ENCODE measurements at places on chromosomes 3 and 15. TPM values are rescaled to one million over a fixed set of nuclear protein-coding genes. Genes with fewer than 3 reads are reported as not detected.
A peak's percentile ranks its signal among the peaks of the same experiment; 100 is the strongest.

Gene HTD2
- 6.8 TPM for total RNA-seq

DNA sequence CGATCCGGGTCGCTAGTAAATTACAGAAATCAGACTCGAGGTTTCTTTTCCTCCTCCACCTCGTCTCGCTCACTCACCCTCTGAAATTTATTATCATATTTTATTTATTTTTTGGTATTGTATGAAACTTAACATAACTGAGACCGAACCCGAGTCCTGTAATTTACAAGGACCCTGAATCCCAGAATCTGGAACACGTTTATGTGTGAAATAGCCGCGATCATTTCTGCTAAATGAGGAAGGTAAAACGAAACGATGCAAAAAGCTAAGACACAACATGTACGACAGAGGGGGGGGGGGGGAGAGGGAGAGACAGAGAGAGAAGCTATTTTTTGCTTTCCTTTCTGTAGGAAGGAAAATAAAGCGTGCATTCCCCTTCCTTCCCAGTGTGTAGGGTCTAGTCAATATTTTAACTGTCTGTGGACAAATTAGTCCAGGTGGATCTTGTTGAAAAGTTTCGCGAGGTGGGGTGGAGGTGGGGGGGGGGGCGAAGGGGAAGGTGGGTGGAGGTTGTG, 1.6 kb downstream of the BBX start:
- peaks cover 15% of the 10 kb centered on the region for H3K36me3 ChIP-seq
- no peak overlapping the region for H3K27ac ChIP-seq
- H3K27me3 ChIP-seq = no peaks in the 10 kb centered on the region
- peak overlapping the region; percentile 72 for H3K4me3 ChIP-seq

DNA sequence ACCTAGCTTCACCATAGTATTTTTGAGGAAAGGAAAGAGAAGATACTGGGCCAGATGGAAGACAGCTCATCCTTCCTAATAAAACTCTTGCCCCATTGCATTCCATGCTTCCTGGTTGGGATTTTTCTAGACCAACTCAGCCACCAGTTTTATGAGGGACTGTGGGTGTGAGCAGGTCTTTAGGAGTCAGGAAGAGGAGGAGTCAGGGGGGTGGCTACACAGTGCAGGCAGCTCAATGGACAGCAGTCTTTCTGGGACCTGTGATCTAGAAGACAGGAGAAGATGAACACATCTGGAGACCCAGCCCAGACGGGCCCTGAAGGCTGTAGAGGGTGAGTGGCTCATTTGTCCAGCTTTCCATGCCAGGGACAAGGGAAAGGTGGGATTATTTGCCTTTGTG, at the start of gene NOX5:
TSS of gene NOX5 (plus strand) at position 242 of the 400 bp plus-strand sequence. CDS start at position 283, 41 bp downstream.
- no peak within 1 kb of the TSS for H3K27ac ChIP-seq
- 0 out of 2 replicates have a peak, but pooled peaks cover 4% of the 10 kb centered on the region for H3K27me3 ChIP-seq
- no peak for DNase-seq
- H3K4me1 ChIP-seq = no peaks in the 10 kb centered on the region

- no peak overlapping the region for H3K27ac ChIP-seq
- no peaks in the 10 kb centered on the region for H3K36me3 ChIP-seq
- H3K4me3 ChIP-seq = no peak overlapping the region
- no peak for DNase-seq
- no peaks in the 10 kb centered on the region for H3K4me1 ChIP-seq
Observed at GRCh38 chr15:88049506-88049905, 207.0 kb downstream of the NTRK3 start.

GRCh38 chr3:186414735-186415419, 52.8 kb upstream of the DGKG start:
- H3K36me3 ChIP-seq = no peaks in the 10 kb centered on the region
- H3K27me3 ChIP-seq = peaks cover 9% of the 10 kb centered on the region
- no peak overlapping the region for H3K27ac ChIP-seq
- peaks cover 8% of the 10 kb centered on the region for H3K4me1 ChIP-seq
- DNase-seq = peak; percentile 3

DNA sequence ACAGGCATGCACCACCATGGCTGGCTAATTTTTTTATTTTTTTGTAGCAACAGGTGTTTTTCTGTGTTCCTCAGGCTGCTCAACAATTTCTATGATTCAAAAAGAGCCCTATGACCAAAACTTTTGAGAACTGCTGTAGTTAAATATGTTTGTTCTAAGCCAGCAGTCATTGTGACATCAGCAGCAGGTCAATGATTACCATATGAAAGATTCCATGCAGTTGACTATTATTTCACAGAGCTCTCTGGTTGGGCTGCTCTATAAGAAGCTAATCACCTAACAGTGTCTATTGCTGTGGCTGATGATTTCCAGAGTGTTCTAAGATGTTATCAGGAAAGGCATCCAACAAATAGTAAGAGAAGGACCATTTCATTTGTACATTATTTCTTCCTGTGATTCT, at the start of gene CCDC54:
TSS of gene CCDC54 (plus strand) at position 289 of the 400 bp plus-strand sequence. CDS start 149 bp downstream, outside the sequence.
- DNase-seq = no peak
- H3K27ac ChIP-seq = no peak within 1 kb of the TSS
- no peaks in the 10 kb centered on the region for H3K27me3 ChIP-seq

DNA sequence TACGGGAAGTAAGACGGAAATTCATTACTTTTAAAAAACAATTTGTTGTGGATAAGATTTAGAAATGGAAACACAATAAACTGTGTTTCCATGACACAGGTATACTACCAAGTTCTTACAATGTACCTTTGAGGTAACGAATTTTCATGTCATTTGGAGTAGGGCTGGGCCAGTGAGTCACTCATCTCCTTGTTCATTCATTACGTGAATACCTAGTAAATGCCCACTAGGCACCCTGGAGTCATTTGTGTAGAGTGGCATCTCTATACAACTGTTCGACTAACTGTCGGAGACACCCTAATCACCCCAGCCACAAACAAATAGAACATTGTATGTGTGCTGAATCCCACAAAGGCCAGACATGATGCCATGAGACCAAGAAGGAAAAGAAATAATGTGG, 94.8 kb downstream of the IGF1R start:
- DNase-seq = no peak
- peaks cover 19% of the 10 kb centered on the region for H3K4me1 ChIP-seq
- H3K27me3 ChIP-seq = no peaks in the 10 kb centered on the region
- H3K36me3 ChIP-seq = no peaks in the 10 kb centered on the region

DNA sequence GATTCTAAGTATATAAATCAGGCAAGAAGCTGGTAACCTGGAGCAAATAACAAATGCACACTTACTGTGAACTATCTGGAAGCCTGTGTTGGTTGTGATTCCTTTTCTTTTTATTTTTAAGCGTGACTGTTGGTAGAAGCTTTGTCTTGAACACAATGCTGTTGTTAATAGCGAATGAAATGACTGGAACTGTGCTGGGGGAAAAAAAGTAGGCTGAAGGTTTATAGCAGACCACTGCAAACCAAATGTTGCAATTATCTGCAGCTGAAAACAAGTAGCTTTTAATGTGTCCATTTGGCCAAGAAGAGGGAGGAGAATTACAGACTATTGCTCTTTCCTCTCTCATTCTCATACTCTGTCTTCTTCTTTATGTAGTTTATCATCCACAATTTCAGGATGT, 184.5 kb upstream of the DNAJC19 start:
- no peak for DNase-seq
- no peak overlapping the region for H3K4me3 ChIP-seq
- no peaks in the 10 kb centered on the region for H3K27me3 ChIP-seq
- H3K36me3 ChIP-seq = no peaks in the 10 kb centered on the region
- no peaks in the 10 kb centered on the region for H3K4me1 ChIP-seq

GRCh38 chr3:126372413-126373145, 15.4 kb upstream of the KLF15 start:
- no peak for DNase-seq
- H3K4me1 ChIP-seq = no peaks in the 10 kb centered on the region
- H3K27me3 ChIP-seq = no peaks in the 10 kb centered on the region
- no peak overlapping the region for H3K27ac ChIP-seq

GRCh38 chr3:48294611-48295263, 38.7 kb downstream of the SPINK8 start:
- no peak for DNase-seq
- peaks cover 63% of the 10 kb centered on the region for H3K36me3 ChIP-seq
- H3K4me1 ChIP-seq = no peaks in the 10 kb centered on the region
- no peak overlapping the region for H3K4me3 ChIP-seq

Gene SPINK8
- not detected for total RNA-seq

GRCh38 chr15:65957451-65957850, 88.2 kb downstream of the RAB11A start:
- H3K27ac ChIP-seq = no peak overlapping the region
- 0 out of 2 replicates have a peak, but pooled peaks cover 5% of the 10 kb centered on the region for H3K4me1 ChIP-seq
- DNase-seq = no peak

DNA sequence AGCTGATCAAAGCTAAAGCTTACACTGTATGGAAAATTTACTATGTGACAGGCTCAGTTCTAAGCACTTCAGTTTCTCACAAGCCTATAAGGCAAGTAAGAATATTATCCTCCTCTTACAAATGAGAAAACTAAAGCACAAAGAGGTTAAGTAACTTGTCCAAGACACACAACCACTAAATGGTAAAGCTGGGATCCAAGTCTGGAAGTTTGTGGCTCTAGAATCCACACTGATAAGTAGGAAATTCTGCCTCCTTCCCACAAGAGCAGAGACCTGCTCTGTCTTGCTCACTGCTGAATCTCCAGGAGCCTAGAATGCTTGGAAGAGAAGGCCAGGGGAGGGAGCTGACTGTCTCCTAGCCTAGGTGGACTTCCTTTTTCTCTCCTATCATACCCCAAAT, 60.6 kb downstream of the MAGI1 start:
- no peak for DNase-seq
- no peaks in the 10 kb centered on the region for H3K27me3 ChIP-seq
- no peaks in the 10 kb centered on the region for H3K36me3 ChIP-seq

- no peaks in the 10 kb centered on the region for H3K36me3 ChIP-seq
- peaks cover under 1% of the 10 kb centered on the region for H3K4me1 ChIP-seq
- H3K4me3 ChIP-seq = no peak overlapping the region
- H3K27ac ChIP-seq = no peak overlapping the region
- no peaks in the 10 kb centered on the region for H3K27me3 ChIP-seq
Observed at GRCh38 chr3:124818398-124819091, 68.6 kb downstream of the ITGB5 start.

- H3K36me3 ChIP-seq = no peaks in the 10 kb centered on the region
- no peaks in the 10 kb centered on the region for H3K27me3 ChIP-seq
- no peak overlapping the region for H3K4me3 ChIP-seq
- DNase-seq = no peak
Observed at GRCh38 chr3:15887261-15887660, 89.5 kb upstream of the ANKRD28 start.

GRCh38 chr15:59138243-59138642, 33.3 kb downstream of the CCNB2 start:
- DNase-seq = peak; percentile 70
- peaks cover 90% of the 10 kb centered on the region for H3K36me3 ChIP-seq
- H3K27me3 ChIP-seq = no peaks in the 10 kb centered on the region
- H3K4me1 ChIP-seq = no peaks in the 10 kb centered on the region
- no peak overlapping the region for H3K4me3 ChIP-seq
- no peak overlapping the region for H3K27ac ChIP-seq

Gene TRH
- total RNA-seq = not detected

- H3K27me3 ChIP-seq = no peaks in the 10 kb centered on the region
- H3K36me3 ChIP-seq = no peaks in the 10 kb centered on the region
- no peak overlapping the region for H3K4me3 ChIP-seq
- H3K27ac ChIP-seq = no peak overlapping the region
- DNase-seq = no peak
Observed at GRCh38 chr15:90059208-90059985, 42.9 kb downstream of the IDH2 start.

DNA sequence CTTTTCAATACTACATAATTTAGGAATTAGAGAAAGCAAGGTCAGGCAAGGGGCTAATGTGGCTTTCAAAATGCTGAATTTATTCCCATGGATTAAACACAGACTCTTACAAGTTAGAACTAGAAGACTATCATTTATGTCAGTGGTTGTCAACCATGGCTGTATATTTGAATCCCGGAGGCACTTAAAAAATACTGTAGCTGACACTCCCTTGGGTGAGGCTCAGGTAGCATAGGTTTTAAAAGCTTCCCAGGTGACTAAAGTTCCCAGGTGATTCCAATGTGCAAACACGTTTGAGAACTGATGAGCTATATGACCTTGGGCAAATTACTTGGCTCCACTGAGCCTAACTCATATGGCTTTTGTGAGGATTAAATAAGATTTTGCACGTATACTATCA, 29.6 kb downstream of the AAGAB start:
- no peak overlapping the region for H3K4me3 ChIP-seq
- peaks cover 29% of the 10 kb centered on the region for H3K36me3 ChIP-seq
- no peak for DNase-seq
- H3K4me1 ChIP-seq = no peaks in the 10 kb centered on the region
- no peaks in the 10 kb centered on the region for H3K27me3 ChIP-seq

DNA sequence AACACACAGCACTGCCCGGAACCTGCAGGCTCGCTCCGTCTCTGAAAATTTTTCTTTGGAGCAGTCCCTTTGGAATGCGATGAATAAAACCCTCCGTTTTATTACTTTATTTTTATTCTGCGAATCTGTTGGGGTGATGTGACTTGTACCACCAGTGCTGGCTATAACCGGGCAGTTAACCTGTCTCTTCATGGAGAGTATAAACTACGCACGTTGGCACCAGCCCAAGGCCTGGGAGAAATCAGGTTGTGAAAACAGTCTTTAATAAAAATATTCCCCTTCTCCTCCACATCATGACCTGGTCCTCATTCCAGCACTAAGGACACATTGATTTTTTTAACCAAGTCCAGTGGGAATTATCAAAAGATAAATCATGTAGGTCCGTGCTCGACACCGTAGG, 116.8 kb downstream of the WNT5A start:
- H3K27me3 ChIP-seq = no peaks in the 10 kb centered on the region
- H3K4me3 ChIP-seq = no peak overlapping the region
- no peak for DNase-seq
- no peak overlapping the region for H3K27ac ChIP-seq

Gene MCF2L2
- total RNA-seq = 0.03 TPM

DNA sequence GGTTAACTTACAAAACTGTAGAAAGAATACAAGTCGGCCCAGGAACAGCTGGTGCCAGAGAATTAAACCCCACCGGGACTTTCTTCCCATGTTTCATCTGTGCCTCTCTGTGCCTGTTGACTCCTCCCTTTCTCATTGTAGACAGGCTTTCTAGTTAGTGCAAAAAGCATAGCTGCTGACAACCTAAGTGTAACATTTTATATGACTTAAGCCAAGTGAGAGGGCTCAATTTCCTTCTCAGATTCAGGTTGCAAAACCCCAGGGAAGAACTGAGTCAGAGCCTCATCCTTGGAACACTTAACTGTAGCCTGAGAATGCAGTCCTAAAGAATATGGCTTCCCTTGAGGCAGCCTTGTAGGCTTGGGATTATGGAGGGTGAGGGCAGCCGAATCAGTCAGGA, 302.5 kb upstream of the AZI2 start:
- no peaks in the 10 kb centered on the region for H3K27me3 ChIP-seq
- H3K36me3 ChIP-seq = no peaks in the 10 kb centered on the region
- H3K4me1 ChIP-seq = no peaks in the 10 kb centered on the region
- H3K4me3 ChIP-seq = no peak overlapping the region

- peaks cover 22% of the 10 kb centered on the region for H3K4me1 ChIP-seq
- DNase-seq = peak; percentile 81
- H3K27ac ChIP-seq = no peak overlapping the region
- H3K27me3 ChIP-seq = no peaks in the 10 kb centered on the region
- no peaks in the 10 kb centered on the region for H3K36me3 ChIP-seq
- H3K4me3 ChIP-seq = no peak overlapping the region
Observed at GRCh38 chr3:45210308-45211041, 15.6 kb downstream of the TMEM158 start.

Gene DHFR2
- total RNA-seq = 2.9 TPM

Gene EPHB1
- total RNA-seq = not detected

- no peaks in the 10 kb centered on the region for H3K27me3 ChIP-seq
- H3K4me3 ChIP-seq = no peak overlapping the region
- no peaks in the 10 kb centered on the region for H3K36me3 ChIP-seq
- no peak overlapping the region for H3K27ac ChIP-seq
- no peak for DNase-seq
Observed at GRCh38 chr3:107077391-107077790, 299.8 kb upstream of the CCDC54 start.

Gene SERPINI1
- total RNA-seq = 0.34 TPM

Gene SLC35A5
- total RNA-seq = 45.7 TPM
